ENCODE measurements at places on chromosomes 4 and X. TPM values are rescaled to one million over a fixed set of nuclear protein-coding genes. Genes with fewer than 3 reads are reported as not detected.

The TSPYL2 gene
- total RNA-seq = 34.8 TPM

- DNase-seq = peak; percentile 12
Measured at GRCh38 chr4:55553441-55554201, 6.9 kb upstream of the CLOCK start.

- DNase-seq = no peak
Measured at GRCh38 chr4:141006242-141006802, 126.9 kb downstream of the RNF150 start.

DNA sequence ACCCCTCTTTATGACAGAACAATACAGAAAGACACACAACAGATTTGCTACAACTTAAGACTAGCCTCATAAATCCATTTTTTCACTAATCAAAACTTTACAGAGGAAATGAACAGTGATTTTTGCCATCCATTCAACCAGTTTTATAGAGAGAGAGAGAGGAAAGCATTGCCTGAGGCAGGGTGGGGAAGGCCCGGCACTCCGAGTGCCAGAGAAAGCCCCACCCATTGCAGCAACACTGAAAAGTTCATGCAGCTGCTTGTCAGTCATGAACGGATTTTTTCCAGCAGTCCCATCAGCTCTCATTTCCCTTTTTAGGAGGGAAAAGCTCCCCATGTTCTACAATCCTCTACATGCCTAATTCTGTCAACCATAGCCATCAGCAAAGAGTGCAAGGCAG, 236.9 kb downstream of the CHIC1 start:
- DNase-seq = no peak

DNA sequence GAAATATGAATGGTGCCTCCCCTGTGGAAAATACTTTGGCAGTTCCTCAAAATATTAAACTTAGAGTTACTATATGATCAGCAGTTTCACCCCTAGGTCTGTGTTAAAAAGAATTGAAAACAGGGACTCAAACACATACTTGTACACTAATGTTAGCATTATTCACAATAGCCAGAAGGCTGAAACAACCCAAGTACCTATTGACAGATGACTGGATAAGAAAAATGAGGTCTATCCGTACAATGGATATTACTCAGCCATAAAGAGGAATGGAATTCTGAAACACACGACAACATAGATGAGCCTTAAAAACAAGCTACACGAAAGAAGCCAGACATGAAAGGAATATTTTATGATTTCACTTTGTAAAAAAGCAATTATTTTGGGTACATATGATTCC, 54.9 kb downstream of the PGRMC2 start:
- no peak for DNase-seq

DNA sequence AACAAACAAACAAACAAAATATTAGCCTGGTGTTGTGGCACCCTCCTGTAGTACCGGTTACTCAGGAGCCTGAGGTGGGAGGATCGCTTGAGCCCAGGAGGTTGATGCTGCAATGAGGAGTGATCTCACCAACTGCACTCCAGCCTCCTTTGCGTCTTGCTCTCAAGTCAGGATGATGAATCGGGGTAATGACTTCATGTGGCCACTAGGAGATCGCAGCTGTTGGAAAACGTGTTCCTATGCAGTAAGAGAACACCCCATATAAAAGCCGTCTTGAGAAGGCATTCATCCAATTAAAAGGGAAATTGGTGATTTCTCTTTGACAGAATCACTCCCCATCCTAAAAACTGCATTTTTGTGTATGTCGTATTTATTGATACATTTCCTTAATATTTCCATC, 6.9 kb downstream of the CCNB3 start:
- no peak for DNase-seq

DNA sequence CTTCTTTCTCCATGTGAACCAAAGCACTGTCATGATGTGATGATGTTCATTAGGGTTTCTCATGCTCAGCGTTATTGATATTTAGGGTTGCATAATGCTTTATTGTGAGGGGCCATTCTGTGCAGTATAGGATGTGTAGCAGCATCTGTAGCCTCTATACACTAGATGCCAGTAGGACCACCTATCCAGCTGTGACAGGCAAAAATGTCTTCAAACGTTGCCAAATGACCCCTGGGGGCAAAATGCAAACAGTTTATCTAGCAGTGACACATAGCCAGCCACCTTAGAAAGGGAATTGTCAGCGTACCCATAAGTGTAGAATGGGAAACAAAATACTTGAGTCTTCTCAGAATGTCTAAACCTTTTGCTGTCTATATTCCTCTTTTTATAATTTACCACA, 18.8 kb downstream of the NFKB1 start:
- DNase-seq = no peak

The RPA4 gene
- 0.98 TPM for total RNA-seq

The TRMT44 gene
- total RNA-seq = 22.8 TPM

The GPC4 gene
- 38.9 TPM for total RNA-seq

- DNase-seq = no peak
Measured at GRCh38 chrX:148541584-148541940, 41.1 kb downstream of the AFF2 start.

- no peak for DNase-seq
Measured at GRCh38 chr4:30630431-30630830, 89.7 kb upstream of the PCDH7 start.

DNA sequence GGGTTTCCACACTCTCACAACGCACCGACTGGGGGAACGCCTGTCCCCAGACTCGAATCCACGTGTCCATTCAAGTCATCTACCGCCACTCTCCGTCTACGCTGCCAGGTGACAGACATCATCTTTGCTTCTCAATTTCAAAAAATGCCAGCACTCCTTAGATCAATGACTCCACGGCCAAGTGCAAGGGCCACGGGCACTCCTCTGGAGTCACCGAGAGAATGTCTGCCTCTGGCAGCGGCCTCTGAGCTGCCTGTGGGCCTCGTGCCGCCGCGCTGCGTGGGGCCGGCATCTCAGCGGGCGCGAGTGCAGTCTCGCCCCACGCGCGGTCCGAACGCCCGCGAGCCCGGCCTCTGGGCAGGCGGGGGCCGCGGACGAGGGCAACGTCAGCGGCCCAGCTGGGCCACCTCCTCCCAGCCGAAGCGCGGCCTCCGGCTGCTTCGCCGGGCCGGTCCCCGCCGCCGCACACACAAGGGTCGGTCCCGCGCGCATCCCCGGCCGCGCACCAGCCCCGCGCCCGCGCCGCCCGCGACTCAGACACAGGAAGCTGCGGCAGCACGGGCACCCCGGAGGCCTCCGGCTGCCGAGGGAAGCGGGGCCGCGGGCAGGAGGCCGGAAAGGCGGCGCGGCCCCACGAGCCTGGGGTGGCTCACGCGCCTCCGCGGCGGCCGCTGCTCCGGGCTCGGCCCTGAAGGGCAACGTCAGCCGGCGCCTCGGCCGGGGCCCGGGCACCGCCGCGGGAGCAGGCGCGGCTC, 450 bp downstream of the ACSL1 start:
- no peak for DNase-seq

GRCh38 chr4:165805406-165805805, 67.6 kb upstream of the TLL1 start:
- no peak for DNase-seq

The CPZ gene
- total RNA-seq = 6.3 TPM

DNA sequence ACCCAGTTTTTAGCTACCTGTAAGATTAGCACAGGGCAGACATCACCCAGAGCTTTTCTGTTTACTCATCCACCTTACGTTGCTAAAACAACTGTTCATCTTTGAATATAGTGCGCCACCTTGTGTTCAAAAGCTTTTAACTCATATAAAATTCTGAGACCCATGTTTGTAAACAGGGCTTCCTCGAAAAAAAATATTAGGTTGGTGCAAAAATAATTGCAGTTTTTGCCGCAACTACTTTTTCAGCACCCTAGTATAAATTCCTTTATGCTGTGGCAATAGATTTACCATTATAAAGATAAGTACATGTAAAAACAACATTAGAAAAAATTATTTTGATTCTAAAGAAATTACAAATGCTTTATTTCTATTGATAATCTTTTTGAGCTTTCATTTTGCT, 147.9 kb downstream of the LRBA start:
- DNase-seq = peak; percentile 38

- DNase-seq = no peak
Measured at GRCh38 chr4:77141964-77142645, 14.9 kb upstream of the CCNG2 start.

DNA sequence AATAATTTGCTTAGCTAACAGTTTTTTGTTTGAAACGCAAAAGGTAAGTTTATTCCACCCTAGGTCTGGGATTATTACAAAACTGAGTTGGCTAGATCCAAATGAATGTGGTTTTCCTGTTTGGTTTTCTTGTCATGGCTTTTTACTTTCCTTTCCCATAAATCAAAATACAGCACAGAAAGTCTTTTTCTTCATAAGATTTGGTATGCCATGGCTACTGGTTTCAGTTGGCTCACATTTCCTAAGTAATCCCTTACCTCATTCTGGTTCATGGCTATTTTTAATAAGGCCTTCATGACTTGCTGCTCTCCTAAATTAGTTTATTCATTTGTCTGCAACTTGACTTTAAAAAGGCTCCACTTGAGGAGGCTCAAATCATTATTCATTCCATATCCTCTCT, 12.9 kb upstream of the PAK3 start:
- DNase-seq = no peak

- no peak for DNase-seq
Measured at GRCh38 chr4:165325732-165326512, 1.5 kb upstream of the MSMO1 start.

GRCh38 chr4:7727749-7728148, 211.9 kb downstream of the AFAP1 start:
- no peak for DNase-seq

DNA sequence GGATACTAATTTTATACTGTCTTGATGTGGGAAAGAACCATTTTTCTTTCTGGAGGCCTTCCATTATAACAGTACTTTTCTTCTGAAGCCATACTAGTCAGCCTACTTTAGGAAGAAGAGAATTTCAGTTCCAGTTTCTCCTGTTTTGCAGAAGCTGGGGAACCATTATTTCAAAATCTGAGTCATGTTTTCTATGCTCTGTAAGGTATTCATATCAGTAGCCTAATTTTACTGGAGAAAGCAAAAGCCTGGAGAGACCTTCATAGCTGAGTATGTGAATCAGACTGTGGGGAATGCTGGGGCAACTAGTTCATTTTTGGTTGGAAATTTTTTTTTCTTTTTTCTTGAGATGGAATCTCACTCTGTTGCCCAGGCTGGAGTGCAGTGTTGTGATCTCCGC, 22.4 kb downstream of the AFF1 start:
- DNase-seq = no peak

GRCh38 chrX:31228415-31228832, 156.6 kb upstream of the FTHL17 start:
- peak; percentile 30 for DNase-seq

- DNase-seq = no peak
Measured at GRCh38 chrX:94695910-94696309, 1021.9 kb downstream of the FAM133A start.

DNA sequence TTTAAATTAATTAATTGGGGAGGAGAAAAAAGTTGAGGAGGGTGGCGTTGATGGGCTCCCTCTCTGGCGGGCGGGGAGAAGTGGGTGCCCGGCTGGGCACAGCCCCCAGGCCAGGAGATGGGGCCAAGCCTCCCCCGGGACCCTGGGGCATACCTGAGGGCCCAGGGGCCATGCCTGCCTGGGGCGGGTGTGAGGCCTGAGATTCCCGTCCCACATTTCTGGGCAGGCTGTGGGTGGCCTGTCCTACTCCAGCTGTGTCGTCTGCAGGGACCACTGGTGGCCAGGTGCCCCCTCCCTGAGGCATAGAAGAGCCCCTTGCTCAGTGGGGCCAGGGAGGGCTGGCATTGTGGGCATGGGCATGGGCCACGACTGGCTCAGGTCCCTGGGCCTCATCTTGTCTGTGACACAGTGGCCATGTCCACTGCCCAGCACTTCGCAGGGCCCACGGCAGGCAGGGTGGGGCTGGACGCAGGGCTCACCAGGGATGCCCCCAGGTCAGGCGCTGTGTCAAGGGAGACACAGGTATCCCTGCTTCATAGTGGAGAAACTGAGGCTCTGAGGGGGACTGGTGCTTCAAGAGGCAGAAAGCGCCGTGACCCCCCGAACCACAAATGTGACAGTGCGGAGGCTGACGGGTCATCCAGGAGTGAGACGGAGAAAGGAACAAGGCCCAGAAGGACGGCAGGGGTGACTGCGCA, 60.1 kb downstream of the FAM53A start:
- no peak for DNase-seq

All from mucosa of gallbladder (tissue), 1 donor.